ENCODE measurements at places on chromosomes 5 and 9.

GRCh38 chr5:65624571-65625555, at the start of the genes SHLD3 and TRAPPC13:
Gene SHLD3 (plus strand): TSS chr5:65625027. CDS start chr5:65629588, 4,561 bp downstream.
Gene TRAPPC13 (plus strand): TSS chr5:65625027. CDS start chr5:65625061, 34 bp downstream.
- DNase-seq, result peak; percentile 86

DNA sequence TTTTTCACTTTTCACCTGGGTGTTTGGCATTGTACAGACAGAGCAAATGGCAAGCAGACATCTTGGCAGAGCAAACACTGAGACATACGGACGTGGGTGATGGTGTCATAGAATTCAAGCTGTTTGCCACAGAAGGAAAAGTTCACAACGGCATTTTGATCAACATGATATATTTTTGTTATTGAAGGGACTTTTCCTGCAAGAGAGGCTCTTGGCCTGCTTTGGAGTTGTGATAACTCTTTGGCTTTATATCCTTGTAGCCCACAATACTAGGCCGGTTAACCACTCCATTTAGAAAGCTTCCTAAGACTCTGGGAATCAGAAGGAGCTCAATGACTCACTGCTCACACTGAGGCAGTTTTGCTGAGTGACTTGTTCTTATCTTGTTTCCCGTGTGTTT, 1038.3 kb downstream of the TLE1 start:
- DNase-seq, result no peak

DNA sequence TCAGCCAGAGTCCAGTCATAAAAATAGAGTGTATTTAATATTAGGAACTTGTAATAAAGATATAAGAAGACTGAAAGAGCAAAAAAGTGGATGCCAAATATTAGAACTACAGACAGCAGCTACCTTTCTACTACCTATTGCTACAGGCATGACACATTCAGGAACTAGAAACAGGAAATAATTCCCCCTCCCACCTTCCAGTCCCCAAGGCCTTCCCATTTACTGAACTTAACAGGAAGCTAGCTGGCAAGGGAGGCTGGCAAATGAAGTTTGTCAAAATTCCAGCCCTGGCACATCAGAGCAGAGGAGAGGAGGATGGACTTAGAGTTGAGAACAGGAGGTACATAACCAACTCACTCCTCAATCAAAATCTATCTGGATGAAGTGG, 50.2 kb upstream of the RIC1 start:
- no peak for DNase-seq

DNA sequence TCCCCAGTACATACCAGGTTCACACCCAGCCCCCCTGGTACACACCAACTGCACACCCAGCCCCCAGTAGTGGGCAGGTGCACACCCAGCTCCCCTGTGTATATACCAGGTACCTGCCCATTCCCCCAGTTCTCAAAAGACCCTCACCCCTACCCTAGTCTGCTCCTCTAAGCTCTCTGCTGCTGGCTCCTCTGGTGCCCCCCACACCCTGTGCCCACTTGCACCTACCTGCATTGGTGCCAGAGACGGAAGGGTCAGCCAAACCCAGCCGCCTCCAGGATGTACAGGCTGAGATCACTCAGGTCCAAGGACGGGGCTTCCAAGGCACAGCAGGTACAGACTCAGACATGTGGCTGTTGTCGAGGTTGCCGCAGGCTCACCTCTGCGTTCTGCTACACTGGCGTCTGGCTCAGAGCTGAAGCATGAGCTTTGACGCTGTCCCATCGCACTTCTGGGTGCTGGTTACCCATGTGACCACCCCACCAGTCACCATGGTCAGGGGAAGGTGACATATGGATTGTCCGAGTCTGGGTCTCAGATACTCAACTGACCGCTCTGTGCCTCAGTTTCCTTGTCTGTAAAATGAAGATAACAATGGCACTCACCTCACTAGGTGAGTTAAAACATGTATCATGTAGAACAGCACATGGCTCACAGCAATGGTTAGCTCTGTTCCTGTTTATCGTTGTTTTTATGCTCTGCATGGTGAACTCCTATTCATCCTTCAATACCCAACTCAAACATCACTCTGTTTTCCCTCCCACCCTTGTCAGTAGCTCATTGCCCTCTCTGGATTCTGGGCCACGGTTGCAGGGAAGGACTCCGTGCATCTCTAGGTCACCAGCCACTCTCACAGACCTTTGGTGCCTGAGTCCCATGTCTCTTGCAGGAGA, 45.3 kb upstream of the SUSD3 start:
- DNase-seq, result no peak

DNA sequence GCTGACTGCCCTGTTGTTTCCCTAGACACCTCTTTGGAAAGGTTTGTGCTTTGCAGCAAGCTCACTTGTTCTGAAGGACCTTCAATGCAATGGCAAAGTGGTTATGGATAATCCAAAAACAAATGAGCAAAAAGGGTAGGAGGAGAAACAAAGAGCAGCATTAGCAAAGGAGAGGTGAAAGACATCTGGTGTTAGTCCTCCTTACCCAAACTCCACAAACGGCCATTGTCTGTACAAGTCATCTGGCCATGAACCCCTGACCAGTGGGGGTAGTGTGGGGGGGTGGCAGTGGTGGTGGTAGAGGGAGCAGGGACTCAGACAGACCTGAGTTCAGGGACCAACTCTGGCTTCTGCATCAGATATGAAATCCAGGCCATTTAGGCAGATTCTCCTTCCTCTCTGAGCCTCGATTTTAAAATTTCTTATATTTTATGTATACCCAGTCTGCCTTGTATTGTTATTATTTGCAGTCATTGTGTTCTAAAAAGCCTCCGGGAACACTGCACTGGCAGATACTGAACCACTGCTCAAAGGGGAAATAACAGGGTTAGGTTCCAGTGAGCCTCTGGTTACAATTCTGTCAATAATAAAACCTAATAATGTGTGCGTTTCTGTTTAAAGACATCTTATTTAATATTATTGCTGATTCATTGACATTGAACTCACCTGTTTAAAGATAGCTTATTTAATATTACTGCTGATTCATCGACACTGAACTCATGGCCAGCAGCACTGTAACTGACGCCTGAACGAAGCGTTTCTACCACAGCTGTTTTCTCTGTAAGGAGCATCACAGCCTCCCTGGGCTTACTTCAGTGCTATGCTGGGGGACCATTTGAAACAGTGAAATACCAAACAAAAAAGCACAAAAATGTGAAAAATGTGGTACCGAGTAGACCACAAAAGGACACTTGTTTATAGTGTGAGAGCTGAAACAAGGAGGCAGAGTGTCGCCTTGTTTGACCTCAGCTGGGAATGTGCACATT, 156.0 kb downstream of the SEC61B start:
- no peak for DNase-seq

DNA sequence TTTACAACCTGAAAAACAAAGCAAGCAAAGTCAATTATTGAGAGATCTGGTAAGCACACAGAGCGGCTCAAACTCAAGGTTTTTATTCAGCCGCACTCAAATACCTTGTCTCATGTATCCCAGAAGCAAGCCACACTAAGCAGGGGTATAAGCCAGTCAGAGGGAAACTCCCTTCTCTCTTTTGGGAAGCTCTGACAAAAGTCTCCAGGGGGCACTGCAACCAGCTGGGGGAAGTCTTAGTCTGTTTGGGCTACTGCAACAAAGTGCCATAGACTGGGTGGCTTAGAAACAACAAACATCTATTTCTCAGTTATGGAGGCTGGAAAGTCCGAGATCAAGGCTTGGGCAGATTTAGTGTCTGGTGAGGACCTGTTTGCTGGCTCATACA, 246.0 kb downstream of the ENC1 start:
- no peak for DNase-seq

DNA sequence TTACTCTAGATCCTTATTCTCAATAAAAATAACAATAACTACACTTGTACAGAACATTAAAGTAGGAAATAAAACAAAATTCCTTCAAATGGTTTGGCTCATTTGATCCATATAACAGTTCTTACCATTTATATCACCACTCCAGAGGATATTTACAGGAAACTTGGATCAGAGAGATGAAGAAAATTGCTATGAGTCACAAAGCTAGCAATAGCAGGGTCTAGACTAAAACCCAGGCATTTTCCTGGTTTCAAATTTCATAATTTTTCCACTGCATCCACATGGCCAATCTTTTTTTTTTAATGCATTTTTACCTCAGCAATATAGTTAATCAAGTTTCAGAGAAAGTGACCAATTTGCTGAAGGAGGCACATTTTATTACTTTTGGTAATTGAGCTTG, 299.2 kb downstream of the ELAVL2 start:
- DNase-seq, result no peak
